Adipocyte (in vitro differentiated cells): ENCODE measurements at places on chromosomes 11 and 22.

GRCh38 chr22:46734830-46735453, 3.1 kb downstream of the CERK start:
- DNase-seq: no peak

DNA sequence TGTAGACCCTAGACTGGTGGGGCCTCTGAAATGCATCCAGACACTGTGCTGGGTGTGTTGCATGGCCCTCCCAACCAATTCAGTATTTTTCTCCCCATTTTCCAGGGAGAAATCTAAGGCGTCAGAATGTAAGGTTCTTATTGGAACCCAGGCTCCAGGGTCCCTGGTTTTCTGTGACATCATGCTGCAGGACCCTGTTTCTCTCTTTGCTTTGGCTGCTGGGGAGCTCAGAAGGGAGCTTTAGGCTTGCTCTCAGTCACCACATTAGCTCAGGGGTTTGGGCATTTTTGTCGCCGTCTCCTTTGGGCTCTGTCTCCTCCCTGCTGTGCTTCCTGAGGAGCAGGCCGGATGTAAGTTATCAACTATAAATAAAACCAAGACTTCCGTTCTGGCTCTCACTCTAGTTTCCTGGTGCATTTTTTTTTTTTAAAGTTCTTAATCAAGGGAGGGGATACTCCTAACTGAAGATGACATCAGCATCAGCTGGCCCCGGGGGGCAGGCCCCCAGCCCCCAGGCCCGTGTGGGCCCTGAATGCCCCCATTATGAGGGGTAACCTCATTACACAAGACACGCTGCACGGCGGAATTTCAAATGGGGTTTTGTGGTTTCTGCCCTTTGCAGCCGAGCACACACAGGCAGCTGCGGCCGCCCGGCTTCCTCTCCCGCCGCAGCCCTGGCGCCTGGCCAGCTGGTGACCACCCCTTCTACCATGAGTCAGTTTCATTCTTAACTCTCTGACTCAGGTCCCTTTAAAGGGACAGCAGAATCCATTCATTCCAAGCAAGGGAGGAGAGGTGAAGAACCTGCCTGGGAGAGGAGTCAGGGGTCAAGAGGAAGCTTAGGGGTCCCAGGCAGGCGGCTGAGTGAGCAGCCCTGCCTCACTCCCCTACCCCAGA, 3.2 kb downstream of the MYEOV start:
- peak; percentile 97 for DNase-seq

GRCh38 chr11:9574622-9575259, 1.3 kb downstream of the WEE1 start:
- DNase-seq: peak; percentile 46

DNA sequence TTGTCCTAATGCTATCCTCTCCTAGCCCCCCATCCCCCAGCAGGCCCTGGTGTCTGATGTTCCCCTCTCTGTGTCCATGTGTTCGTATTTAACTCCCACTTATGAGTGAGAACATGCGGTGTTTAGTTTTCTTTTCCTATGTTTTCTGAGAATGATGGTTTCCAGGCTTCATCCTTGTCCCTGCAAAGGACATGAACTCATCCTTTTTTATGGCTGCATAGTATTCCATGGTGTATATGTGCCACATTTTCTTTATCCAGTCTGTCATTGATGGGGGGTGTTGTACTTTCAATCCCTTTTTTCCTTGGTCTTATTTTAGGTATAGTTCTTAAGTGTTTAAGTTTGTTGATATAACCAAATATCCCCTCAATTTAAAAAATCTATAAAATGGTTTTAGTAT, 23.9 kb downstream of the EP300 start:
- no peak for DNase-seq

GRCh38 chr11:33847251-33847650, 44.6 kb downstream of the LMO2 start:
- DNase-seq: no peak

- DNase-seq: no peak
These were observed 337.9 kb downstream of the LRRC4C start for GRCh38 chr11:41121600-41121999.

- DNase-seq: no peak
These were observed 710 bp downstream of the ATP5MGL start for GRCh38 chr22:42639541-42640241.

- no peak for DNase-seq
These were observed 761.4 kb downstream of the KCNA4 start for GRCh38 chr11:29255401-29255800.

DNA sequence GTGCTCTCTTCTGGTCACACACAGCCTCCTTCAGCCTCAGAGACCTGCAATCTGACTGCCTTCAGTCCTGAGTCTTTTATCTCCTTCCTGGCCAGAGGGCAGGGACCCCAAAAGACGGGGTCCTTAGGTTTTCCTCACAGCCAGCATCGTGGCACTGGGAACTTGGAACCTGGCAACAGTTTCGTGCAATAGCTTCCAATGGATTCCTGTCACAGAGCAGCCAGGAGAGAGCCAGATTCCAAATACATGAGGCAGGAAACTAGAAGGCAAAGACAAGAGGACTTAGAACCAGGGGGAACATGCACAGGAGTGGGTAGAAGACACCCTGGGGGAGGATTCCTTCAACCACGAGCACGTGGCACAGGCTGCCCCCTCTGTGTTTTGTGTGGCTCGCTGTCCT, 48.6 kb downstream of the C11orf91 start:
- DNase-seq: no peak

DNA sequence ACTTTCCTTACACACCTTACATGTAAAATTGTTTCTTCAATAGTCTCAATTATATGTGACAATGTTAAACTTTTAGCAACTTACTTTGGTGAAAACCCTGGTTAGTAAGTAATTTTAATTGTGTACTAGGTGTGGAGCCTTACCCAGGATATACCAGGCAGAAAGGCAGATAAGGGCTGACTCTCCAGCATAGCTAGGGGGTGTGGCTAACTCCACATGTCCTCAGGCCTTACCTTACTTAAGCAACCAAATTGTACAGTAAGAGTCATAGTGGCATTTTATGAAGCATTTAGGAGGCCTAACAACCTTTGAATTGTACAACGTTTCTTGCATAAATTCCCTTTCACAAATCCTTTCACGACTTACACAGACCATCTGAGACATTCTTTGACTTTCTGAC, 118.2 kb upstream of the OR9Q1 start:
- DNase-seq: no peak

GRCh38 chr11:84685976-84686375, 941.2 kb downstream of the DLG2 start:
- DNase-seq: no peak

DNA sequence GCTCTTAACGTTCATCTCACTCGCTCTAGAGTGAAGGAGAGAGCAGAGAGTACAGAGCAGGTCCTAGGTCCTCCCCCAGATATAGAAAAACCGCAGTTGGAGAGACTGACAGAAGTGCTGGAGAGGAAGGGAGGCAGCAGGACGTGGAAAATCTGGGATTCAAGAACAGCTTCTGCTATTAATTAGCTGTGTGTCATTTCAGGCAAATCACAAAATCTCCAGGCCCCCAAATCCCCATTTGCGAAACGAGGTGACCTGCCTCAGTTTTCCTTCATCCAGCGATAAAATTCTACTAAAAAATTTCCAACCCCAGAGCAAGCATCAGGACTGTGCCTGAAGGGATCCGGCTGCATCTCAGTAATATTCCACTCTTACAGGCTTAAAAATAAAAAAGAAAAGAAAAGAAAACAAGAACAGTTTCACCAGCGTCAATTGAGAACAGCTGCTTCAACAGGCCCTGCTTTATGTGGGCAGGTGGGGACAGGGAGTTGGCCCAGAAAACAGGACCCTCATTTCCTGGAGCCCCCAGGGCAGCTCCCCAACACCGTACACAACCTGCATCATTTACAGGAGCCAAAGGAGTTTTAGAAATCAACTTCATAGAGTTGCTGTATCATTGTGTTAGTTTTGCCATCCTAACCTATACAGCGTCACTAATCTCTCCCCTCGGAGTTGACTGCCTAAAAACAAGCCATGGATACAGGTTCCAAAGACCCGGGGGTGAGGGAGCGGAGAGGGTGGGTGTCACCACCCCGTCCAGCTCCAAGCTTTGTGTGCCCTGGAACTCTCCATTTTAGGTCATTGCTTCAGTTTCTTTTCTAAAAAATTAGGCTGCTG, 2.3 kb upstream of the MALAT1 start:
- DNase-seq: peak; percentile 81

DNA sequence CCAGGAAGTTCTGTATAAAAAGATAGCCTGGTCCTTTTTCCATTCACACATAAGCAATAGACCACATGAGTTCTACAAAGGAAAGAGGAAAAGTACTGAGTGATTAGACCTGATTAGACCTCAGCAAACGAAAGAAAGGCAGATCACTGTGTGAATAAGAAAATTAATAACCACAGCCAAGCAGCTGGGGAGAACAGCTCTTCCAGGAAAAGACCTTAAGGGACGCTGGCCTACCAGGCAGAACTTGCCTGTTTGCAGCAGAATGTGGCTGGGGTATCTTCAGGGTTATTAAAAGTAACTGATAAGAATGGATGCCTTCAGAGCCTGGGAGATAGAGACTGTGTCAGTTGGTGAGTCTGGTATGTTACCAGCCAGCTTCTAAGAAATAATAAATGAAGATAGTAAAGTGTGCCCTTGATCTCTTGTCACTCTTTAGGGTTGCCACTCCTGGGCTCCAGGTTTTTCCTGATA, 172.9 kb downstream of the DBX1 start:
- no peak for DNase-seq

DNA sequence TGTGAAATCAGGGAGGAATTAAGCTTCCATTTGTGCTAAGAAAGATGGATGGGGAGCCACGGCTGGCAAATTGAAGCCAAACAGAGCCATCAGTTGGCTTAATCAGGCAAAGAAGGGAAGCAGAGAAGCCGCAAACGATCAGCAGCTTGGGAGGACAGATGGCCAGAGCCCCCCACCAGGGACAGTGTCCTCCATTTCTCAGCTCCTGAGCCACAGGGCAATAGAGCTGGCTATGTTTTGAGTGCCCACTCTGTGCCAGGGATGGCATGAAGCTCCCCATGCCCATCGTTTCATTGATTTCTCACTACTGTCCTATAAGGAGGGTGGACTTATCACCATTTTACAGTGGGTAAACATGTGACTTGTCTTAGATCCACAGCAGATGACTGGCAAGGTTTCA, 126.3 kb upstream of the ASPHD2 start:
- no peak for DNase-seq

DNA sequence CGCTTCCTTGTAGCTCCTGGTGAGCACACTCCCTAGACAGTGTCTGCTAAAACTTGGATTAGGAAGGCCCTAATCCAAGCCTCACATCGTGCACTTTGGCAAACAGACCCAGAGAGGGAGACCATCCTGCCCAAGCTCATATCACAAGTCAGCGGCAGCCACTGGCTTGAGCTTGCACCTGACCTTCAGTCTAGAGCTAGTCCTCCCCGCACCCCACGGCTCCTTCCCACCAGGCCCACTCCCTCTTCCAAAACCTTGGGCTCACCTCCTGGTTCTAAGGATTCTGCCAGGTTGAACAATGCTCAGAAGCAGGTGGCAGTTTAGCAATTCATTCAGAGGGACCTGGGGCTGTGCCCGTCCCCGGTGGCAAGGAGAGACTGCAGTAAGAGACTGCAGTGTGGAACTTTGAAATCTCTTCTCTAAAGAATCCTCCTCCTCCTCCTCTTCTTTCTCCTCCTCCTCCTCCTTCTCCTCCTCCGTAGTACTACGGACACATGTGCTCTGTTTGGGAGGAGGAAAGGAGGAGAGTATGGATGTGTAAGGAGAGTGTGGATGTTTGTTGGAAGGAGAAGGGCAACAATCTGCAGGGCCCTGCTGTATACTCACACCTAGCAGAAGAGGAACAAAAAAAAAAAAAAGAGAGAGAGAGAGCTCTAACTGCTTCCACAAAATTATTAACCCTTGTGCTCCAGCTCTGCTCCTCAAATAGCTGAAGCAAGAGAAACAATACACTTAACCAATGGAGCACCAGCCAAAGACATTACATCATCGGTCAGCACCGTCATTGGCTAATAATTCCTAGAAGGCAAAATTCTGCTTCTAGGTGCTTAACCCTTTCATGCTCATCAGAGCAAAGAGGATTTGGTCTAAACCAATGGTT, 6.0 kb downstream of the SYN3 start:
- DNase-seq: no peak

GRCh38 chr11:116703421-116703820, 69.4 kb downstream of the BUD13 start:
- no peak for DNase-seq

- no peak for DNase-seq
These were observed 12.1 kb downstream of the MAPK8IP2 start for GRCh38 chr22:50612528-50613221.

DNA sequence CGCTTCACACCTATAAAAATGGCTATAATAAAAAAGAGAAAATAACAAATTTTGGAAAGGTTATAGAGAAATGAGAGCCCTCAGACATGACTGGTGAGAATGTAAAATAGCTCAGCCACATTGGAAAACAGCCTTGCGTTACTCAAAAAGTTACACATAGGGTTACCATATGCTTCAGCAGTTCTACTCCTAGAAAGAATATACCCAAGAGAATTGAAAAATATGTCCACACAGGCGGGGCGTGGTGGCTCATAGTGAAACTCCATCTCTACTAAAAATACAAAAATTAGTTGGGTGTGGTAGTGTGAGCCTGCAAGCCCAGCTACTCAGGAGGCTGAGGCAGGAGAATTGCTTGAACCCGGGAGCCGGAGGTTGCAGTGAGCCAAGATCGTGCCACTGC, 7.6 kb upstream of the JHY start:
- no peak for DNase-seq

DNA sequence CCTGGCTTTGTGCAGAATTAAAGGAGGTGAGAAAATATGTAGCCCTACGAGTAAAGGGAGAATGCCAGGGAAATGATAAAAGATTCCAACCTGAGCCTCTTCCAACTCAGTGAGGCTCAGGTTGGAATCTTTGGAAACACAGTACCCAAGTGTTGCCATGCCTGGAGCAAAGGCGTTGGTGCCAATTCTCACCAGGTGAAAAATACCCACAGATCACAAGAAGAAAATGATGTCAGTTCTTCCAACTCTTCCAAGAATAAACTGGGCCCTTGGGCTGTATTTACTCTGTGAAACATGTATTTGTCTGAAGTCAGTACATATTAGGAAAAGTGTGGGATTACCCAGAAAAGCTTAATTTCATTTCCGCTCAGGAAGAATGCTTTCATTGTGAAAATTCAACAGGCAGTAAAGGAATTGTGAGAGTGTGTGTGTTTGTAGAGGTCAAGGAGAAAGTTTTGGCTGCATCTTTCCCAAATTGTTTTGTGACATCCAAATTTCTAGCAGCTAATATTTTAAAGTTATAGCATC, 235.3 kb upstream of the MPPED2 start:
- no peak for DNase-seq

DNA sequence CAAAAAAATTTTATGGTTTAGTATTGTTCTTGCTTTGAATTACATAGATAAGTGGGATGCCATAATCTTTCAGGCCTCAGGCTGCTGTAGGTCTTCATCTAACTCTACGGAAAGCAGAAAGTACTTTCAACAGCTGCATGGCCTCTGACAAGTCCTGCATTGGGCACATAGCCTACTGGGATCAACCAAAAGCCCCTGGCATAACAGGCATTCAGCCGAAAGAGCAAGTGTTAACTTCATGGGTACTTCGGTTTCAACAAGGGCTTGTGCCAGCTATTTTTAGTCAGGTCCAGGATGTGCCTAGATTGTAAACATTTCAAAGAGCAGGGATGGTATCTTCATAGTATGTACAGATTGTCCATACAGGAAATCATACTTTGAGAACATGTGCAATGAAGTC, 3.1 kb downstream of the SLN start:
- no peak for DNase-seq
